ENCODE measurements at places on chromosomes 6 and 20. TPM values are rescaled to one million over a fixed set of nuclear protein-coding genes. Genes with fewer than 3 reads are reported as not detected.
A peak's percentile ranks its signal among the peaks of the same experiment; 100 is the strongest.

PRRT1 gene
- 2.2 TPM for polyA plus RNA-seq

ANKRD66 gene
- not detected for polyA plus RNA-seq

SLCO4A1 gene
- polyA plus RNA-seq, result 0.43 TPM

ZBTB46 gene
- 0.33 TPM for polyA plus RNA-seq

SPO11 gene
- polyA plus RNA-seq, result not detected

EDEM2 gene
- 31.9 TPM for polyA plus RNA-seq

ANGPT4 gene
- polyA plus RNA-seq, result not detected

MRAP2 gene
- 0.96 TPM for polyA plus RNA-seq

C4B gene
- polyA plus RNA-seq, result 2.6 TPM

FRS3 gene
- 1.7 TPM for polyA plus RNA-seq

DNA sequence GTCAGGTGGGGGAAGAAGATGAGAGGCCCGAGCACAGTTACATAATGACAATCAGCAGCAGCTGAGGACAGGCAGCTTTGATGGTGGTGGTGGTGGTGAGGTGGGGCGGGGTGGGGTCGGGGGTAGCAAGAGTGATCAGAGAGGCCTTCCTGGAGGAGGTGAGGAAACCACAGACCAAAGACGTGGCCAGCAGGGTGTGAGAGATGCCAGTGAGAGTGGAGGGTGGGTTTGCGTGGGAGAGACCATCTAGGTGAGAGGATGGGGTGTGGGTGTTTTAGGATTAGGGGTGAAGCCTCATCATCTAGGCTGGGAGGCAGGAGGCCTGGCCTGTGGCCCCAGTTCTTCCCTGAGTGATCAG lies 76.0 kb upstream of the TOX2 start:
- no peak for DNase-seq

DNA sequence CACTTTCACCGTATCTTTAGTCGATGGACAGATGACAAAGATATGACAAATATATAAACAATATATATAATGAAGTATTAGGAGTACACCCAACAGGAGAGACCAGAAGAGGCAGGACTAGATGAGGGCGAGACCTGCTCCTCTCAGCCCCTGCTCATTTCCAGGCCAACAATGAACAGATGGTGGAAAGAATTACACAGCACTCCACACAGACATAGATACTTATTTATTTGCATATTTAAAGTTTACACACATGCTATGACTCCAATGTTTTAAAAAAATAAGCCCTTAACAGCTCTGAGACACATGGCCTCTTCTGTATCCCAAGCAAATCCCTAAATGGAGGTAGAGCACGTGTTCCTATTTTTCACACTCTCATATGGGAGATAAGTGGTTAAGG lies 10.4 kb downstream of the FAM210B start:
- no peak for DNase-seq

- no peak for DNase-seq
Observed at GRCh38 chr20:32140603-32141002, 31.1 kb downstream of the TM9SF4 start.

DNA sequence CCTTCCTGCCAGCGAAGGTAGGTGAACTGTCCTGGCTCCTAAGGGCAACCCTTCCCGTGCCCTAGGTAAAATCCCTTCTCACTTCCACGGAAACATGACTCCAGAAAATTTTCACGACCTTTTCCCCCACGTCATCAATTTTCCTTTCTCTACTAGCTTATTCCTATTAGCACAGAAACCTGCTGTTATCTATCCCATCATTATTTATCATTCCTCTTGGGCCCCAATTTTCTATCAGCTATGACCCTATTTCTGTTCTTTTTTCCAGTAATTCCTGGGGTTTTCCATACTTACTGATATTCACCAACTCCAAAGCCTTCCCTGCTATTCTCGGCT lies 23.8 kb upstream of the GCM1 start:
- no peak for DNase-seq

GRCh38 chr6:131642987-131643611 lies 6.0 kb downstream of the ENPP3 start:
- peak; percentile 36 for DNase-seq

DNA sequence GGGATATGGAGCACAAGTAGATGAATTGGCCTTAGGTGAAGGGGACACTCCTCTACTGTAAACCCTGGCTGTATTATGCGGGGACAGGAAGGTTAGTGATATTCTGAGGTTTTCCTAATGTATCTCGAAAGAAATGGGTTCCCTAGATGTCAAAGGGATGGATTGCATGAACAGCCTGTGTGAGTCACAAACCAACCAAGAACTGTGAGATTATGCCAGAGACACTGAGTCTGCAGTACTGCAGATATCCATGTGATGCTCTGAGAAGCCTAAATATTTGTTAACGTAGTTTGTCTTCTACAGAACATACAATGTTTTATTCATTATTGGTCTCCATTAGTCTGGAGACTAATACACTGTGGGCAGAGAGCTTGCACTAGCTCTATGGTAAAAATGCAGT lies 182.2 kb downstream of the AKAP7 start:
- peak; percentile 76 for DNase-seq

- DNase-seq, result peak; percentile 55
Observed at GRCh38 chr20:50015993-50016770, 33.4 kb downstream of the SNAI1 start.

DNA sequence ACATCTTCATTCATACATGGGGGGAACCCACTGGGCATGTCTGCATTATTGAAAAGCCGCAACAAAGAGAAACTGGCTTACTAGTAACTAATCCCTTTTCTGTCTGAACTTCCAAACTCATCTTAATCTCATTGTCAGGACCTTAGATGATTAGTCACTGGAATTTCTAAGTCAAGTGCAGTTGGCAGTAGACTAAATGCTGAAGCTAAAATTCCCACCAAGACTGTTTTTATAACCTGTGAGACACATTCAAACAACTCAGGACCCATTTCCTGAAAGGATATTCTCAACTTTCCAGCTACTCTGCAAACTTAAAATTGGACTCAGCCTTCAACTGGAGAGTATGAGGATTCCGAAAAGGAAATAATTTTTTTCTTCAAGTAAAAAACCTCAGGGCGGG lies 94.8 kb upstream of the SCAF8 start:
- peak; percentile 15 for DNase-seq

GRCh38 chr20:56833427-56833826 lies 204.3 kb downstream of the TFAP2C start:
- no peak for DNase-seq

DNA sequence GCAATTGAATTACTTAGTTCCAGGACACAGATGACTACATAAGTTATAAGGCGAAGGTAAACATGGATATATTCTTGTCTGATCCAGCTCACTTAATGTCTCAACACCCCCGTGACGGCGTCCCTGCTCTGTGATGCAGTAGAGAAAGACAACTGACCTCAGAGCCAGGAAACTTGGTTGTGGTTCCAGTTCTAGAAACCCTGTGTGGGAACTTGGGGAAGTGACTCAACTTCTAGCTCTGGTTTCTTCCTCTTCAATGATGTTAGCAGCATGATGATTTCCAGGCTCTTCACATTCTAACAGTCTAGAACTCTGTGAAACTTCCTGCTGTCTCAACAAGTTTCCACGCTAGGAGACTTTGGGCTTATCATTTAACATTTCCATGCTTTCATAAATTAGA lies 18.4 kb downstream of the LAMA4 start:
- peak; percentile 83 for DNase-seq

- no peak for DNase-seq
Observed at GRCh38 chr6:111586554-111586953, 19.1 kb downstream of the TRAF3IP2 start.

GRCh38 chr20:43843965-43844660 lies 70.5 kb upstream of the TOX2 start:
- no peak for DNase-seq

- DNase-seq, result no peak
Observed at GRCh38 chr6:106102034-106102433, 15.9 kb downstream of the PRDM1 start.

DNA sequence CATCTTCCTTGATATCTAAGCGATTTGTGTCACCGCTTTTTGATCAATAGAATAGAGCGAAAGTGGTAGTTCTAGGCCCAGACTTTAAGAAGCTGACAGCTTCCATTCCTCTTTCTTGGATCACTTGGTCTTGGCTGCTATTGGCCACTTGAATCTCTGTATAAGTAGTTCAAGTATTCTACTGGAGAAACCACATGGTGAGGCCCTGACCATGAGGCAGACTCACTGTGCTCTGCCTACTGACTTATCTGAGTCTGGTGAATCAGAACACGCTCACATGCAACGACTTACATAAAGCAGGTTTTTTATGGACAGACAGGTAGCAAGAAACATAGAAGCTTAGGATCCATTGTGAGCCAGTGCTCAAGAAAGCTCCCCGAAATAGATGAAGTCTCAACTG lies 27.0 kb downstream of the OLIG3 start:
- no peak for DNase-seq

DNA sequence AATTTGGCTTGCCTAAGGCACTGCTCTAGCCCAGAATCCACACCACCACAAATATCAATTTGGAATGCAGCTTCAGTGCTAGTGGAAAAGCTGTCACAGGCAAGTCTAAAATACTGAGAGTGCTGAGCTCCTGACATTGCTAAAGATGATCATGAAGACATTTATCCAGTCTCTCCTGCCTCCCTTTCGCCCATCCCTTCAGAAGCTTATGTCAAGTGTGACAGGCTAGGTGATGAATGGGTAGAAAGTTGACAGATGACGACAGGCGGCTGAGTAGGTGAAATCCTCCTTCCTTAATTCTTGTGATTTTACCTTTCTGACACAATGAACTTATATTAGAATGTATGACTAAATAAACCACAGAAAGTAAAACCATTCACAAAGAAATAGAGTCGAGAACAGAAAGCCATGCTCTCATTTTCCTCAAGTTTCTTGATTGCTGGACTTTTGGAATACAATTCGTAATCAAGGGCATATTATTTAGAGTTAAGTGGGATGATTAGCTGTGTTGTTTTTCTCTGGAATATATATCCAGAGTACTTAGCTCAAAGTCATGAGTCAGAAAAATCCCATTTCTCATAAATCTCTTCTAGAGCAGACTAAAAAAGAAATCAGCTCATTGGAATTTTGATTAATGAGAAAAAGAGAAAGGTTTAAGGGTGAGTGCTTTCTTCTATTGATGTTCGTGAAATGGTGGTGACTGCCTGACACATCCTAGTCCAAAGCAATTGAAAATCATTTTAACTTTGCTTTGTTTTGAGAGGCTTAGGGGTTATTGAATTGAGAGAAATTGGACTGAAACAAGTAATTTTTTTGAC lies 1228.2 kb upstream of the CITED2 start:
- DNase-seq, result peak; percentile 2

DNA sequence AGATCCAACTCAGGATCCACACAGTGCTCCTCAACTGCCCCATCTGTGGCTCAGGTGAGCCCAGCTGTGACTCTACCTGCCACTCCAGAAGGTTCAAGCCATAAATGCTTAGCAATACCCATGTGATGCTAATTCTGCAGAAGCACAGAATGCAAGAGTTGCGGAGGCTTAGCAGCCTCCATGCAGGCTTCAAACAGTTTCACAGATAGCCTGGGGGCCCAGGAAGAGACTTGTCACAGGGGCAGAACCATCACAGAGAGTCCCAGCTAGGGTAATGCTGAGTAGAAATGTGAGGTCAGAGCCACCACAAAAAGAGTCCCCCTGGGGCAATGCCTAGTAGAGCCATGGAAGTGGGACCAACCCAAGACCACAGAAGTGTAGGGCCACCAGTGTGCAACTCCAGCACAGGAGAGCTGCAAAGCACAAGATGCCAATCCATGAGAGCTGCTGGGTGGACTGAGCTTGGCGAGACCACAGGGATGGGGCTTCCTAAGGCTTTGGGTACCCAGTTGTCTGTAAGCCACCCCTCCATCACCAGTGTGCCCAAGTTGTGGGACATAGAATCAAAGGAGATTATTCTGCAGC lies 283.9 kb downstream of the UBE3D start:
- DNase-seq, result no peak

GRCh38 chr6:109014606-109015005 lies 80.0 kb downstream of the SESN1 start:
- DNase-seq, result no peak

DNA sequence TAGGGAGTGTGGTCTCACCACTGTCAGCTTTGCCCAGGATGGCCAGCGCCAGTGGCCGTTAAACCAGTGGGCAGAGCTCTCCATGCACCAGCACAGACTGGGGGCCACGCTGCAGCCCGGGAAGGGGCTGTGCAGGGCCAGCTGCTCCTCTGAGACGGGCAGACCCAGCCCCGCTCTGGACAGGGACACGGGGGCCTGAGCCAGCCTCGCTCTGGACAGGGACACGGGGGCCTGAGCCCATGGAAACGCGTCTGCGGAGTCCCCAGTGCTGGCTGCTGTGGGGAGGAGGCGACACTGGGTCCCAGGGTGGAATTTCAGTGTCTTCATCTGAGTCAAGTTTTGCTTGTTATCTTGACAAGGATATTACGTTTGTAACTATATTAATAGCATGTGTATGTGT lies 402.7 kb downstream of the CDH4 start:
- DNase-seq, result no peak

- DNase-seq, result no peak
Observed at GRCh38 chr6:111173341-111173740, 86.0 kb downstream of the SLC16A10 start.

- peak; percentile 52 for DNase-seq
Observed at GRCh38 chr20:20003031-20003954, 13.9 kb upstream of the NAA20 start.

- DNase-seq, result peak; percentile 74
Observed at GRCh38 chr6:132712366-132712765, 1.5 kb downstream of the VNN1 start.

GRCh38 chr20:48295445-48295903 lies 510.2 kb upstream of the SULF2 start:
- peak; percentile 91 for DNase-seq
